AG08396 (cell line): ENCODE measurements at places on chromosomes 6 and 20.

DNA sequence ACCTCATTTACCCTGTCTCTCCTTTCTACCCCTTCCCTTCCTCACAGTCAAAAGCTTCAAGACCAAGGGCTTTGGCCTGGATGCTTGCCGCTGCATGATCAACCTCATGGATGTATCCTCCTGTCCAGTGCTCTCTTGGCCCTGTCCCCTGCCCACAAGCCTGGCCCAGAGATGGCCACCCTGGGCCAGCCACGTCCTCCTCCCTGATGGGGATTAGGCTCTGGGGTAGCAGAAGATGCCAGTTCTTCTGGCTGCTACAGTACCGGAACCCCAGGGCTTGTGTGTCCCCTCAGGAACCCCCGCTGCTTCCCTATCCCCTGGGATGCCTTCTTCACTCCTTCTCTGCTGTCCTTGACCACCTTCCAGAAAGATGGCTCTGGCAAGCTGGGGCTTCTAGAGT lies 22.3 kb downstream of the CAPN11 start:
- no peak for DNase-seq

- no peak for DNase-seq
These were observed 249.4 kb downstream of the ATXN1 start for GRCh38 chr6:16511723-16512489.

DNA sequence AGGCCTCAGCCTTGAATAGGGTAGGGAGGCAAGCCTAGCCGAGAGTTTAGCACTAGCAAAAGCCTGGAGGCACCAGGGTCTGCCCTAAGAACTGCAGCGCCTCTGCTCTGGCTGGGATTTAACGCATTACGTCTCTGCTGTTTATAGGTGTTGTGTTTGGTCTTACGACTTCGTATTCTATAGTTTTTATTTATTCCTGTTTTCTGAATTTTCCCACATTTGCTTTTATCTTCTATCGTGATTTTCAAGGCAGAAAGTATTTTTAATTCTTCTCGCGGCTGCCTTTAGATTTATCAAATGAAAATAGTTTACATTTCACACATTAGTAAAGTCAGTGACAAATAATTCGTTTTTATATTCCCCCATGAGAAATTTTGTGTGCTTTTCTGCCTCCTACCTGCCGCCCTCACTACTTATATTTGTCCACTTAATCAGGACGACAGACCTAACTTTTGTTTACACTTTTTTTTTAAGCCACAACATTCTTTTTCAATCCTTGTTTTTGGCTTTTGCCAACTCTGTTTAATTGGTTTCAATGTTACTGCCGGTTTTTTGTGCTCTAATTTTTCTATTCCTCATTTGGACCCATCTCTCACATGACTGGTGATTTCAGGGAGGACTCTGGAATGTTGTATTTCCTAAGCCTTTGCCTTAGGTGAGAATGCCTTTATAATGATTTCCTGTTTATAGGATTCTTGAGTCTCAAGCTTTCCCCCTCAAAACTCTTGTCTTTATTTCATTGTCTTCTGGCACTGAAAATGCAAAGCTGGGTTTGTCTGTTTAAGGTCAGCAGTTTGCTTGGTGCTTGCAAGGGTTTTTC lies 1.3 kb upstream of the LZTS3 start:
- DNase-seq, result no peak

GRCh38 chr6:13863699-13864155 lies 49.4 kb upstream of the MCUR1 start:
- DNase-seq, result no peak

- DNase-seq, result no peak
These were observed 11.4 kb downstream of the HLA-A start for GRCh38 chr6:29953686-29954085.

DNA sequence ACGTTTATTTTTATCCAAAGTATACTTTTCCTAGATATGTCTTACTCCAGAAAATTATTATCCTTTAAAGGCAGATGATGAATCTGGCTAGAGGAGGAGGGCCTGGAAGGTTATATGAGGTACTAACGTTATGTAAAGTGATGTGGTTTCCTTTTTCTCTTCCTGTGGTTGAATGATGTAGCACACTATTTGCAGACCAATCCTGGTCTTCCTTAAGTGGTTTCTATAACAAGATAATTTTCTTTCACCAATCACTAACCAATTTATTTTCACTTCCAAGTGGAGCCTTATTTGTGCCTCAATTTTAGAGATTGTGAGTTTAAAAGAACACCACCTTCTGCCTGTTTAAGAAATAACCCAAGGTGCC lies 154.6 kb upstream of the SOX4 start:
- DNase-seq, result no peak

DNA sequence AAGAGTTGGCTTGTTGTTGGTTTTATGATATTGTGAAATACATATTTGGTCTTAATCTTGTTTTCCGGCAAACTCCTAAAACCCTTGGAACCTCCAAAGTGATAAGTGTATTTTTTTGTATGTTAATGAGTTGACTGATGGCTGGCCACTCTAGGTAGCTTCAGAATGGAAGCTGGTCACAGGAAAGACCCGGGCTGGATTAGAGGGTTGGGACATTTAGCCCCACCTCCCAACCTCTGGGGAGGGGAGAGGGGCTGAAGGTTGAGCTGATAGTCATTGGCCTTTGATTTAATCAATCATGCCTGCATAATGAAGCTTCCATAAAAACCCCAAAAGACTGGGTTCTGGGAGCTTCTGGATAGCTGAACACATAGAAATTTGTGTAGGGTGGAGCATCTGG lies 42.7 kb downstream of the SASH1 start:
- DNase-seq, result no peak

DNA sequence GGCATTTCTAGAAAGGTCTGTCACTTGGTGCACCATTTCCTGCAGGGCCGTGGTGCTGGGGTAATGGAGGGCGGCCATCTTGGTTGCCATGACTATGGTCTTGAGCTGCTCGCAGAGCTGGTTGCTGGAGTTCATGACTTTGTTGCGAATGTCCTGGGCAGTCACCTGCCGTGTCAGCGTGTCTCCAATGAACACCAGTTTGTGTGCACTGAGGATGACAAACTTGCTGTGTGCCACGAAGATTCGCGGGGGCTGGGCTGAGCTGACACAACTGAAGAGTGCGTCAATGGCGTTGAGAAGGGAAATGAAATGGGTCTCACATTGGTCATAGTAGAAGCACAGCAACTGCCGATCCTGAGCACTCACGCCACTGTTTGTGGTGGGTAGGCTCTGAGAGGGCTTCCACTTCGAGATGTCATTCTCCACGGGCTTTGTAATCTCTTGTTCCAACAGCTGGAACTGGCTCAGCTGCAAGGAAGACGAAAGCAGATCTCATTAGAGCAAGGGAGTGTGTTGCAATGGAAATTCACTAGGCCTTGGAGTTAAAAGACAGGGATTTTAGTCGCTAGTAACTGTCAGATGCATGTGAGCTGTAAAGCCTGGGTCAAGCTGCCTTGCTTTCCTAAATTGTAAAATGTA lies 47.1 kb downstream of the NEDD9 start:
- no peak for DNase-seq

- no peak for DNase-seq
These were observed 75.7 kb upstream of the SNX9 start for GRCh38 chr6:157747370-157747769.

GRCh38 chr6:3230256-3230882 lies 2.9 kb upstream of the TUBB2B start:
- no peak for DNase-seq

DNA sequence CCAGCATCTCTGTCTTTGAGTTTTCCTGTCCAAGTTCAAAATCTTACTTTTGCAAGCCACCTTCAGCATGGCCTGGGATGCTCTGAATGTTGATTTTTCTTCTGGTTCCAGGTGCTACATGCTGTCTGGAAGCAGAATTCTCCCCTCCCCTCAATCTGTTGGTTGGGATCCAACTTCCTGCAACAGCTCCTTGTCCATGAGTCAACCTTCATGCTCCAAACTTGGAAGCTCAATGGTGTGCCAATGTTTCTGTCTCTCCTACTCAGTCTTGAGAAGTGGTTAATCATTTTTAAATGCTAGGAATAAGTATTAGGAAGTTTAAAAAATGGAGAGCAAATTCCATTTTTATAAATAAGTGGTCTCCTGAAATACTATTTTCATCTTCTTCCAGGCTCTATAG lies 33.2 kb upstream of the PLEKHG1 start:
- DNase-seq, result no peak

DNA sequence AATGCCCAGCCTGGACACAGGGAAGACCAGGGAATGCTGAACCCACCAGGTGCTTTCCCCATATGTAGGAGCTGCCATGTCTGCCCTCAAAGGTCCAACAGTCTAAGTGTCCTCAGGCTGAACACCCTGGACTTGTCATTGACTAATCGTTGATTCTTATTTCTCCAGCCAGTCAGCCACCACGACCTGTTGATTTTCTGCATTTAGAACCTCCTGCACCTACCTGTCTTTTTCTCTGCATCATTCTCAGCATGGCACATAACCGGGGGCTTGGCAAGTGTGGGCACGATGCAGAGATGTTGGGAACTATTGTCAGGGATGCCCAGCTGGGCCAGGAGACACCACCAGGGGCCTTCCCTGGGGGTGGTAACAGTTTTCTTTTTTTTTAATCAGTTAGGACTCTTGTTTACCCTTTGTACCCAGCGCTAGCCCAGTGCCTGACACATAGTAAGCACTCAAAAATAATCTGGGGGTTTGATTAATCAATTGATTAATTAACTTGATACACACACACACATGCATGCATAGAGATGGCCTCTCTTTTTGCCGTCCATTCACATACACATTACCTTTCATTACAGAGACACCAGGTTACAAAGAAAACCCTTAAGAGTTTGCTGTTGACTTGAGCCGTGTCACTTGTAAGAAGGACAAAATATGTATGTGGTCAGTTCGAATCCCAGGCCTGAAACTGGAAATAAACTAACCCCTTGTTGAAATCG lies 29.0 kb upstream of the SCUBE3 start:
- DNase-seq, result no peak

GRCh38 chr6:143538374-143538773 lies 26.9 kb upstream of the FUCA2 start:
- DNase-seq, result no peak
